ENCODE measurements at places on chromosomes 4 and X.
A peak's percentile ranks its signal among the peaks of the same experiment; 100 is the strongest.

DNA sequence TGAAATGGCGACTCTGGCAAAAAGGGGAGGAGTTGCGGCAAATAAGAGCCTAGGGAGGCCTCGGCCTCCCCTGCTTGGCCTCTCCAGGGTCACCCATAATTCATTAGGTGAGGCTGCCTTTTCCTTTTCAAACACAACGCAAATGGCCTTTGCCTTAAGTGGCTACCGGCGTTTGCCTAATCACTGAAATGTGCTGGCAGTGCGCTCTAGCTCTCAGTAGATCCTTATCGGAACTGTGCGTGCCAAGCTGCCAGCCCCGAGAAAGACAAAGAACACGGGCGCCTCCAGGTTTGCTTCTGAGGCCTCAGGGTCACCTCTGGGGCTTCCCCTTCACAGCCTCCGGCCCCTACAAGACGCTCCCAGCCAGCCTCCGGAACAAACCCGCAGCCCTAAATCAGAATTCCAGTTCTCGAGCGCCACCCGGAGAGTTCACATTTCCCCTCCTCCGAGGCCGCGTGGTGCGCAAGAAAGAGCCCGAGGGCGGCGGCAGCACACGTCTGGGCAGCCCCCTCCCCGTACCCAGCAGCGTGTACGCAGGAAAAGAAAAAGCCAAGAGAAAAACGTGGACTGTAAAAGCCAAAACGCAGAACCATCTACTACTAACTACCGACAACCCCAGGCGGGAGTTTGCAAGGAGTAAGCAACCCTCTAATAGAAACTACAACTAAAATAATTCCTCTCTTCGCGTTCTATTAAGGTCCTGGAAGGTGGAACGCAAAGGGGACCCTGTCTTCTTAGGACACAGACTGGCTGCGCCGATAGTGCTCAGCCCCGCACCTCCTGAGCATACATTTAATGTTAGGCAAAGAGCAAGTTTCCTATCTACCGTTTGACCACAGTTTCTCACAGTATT is 76.5 kb upstream of the BCOR start:
- DNase-seq: peak; percentile 72

DNA sequence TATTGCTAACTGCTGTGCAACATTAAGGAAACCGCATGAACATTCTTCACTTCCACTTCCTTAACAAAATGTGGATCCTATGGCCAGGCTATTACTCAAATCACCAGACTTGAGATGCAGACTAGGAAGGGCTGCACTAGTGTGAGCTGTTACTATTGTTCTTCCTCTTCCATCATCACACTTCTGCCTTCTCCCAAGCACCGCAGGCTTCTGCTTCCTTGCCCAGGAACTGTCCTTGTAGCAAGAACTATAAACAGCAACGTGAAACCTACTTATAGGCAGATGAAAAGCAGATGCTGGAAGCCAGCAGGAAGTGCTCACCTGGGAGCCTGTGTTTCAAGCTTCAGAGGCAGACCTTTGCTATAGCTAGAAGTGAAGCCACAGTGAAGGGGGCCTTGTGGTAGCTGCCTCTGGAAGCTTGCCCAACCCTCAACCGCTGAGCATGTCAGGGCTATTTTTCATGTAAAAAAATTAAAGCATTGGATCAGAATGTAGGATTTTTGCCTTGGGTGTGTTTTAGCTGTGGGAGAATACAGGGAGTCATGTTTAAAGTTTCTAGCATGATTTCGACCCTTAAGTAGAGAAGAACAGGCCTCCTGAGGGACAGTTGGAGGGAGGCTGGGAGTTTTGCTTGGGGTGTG is 43.9 kb downstream of the CLNK start:
- DNase-seq: no peak

DNA sequence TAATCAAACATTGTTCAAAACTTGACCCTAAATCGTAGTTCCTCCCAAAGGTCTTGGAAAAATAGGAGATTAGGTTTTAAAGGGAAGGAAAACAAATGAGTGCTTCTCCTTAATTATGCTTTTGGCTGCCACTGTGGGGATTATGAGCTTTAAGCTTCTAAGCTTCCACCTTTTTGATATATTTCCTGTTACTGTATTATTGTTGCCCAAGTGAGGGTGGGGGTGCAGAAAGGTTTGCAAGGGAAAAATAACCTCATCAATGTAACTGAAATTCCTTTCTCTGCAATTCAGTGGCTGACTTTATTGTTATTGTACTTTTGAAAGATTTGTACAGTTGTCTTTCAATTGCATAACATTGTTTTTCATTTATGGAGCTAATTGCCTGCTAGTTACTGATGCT is 285.1 kb downstream of the FRMPD4 start:
- no peak for DNase-seq

- no peak for DNase-seq
Observed at GRCh38 chr4:16225167-16225862, 956 bp downstream of the TAPT1 start.

DNA sequence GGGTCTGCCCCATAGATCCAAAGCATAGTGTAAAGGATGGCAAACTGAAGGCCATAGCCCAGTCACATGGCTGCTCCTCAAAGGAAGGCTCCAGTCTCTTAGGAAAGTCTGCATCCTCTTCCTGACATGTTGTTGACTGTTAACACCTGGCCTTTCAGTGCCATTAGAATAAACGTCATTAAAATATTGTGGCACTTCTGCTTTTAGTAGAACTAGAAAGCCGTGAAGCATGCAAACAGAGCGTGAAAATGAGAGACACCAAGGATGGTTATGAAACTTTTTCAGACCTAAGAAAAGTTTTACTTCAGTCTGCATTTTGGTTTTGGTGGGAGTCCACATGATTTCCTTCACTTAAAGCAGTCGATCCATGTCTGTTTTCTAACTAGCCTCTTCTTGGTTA is 41.1 kb upstream of the AFF2 start:
- DNase-seq: no peak

DNA sequence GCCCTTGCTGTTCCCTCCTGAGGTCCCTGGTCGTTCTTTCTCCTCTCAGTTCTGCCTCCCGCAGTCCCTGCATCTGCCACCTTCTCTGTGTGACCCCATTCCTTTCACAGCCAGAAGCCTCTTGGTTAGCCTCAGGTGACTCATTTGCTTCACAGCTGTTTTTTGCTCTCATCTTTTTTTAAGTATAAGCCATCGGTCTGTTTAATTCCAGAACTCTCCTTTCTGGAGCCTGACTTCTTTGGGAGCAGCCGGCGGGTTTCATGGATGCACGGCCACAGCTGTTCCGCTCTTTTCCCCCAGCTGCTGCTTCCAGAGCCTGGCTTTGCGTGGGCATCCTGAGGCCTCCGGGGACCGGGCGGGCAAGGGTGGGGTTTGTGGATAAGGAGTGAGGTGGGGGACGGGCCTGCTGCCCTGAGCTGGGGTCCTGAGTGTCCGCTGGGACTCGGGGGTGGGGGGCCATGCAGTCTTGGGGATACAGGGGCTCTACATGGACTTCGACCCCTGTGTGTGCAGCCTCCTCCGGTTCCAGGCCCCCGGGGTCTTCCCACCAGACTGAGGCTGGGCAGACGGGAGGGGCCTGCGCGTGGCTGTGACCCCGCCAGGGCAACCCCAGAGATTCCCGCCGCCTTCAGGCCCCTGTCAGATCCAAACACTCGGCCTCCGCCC is 46.7 kb downstream of the PCGF3 start:
- no peak for DNase-seq

DNA sequence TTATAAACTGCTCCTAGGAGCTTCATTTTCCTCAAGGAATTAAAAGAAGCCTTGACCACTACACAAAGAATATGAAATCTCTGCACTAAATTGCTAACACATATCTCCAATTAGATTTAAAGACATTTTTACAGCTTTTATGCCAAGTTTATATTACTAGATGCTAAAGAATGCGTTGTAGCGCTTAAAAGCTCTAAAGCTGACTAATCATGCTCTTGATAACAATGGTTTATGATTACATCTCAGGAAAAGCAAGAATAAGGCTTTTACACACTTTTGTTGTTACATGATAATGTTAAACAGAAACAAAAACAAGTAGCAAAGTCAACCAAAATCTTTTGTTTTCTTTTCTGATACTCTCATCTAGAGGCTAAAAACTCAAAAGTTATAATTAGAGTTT is 44.7 kb downstream of the SLC10A7 start:
- DNase-seq: no peak

DNA sequence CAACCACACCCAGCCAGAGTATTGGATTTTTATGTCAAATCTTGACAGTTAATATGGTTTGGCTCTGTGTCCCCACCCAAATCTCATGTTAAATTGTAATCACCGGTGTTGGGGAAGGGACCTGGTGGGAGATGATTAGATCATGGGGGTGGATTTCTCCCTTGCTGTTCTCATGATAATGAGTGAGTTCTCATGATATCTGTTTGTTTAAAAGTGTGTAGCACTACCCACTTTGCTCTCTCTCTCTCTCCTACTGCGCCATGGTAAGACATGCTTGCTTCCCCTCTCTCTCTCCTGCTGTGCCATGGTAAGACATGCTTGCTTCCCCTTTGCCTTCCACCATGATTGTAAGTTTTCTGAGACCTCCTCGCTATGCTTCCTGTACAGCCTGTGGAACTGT is 86.9 kb upstream of the COX18 start:
- no peak for DNase-seq

DNA sequence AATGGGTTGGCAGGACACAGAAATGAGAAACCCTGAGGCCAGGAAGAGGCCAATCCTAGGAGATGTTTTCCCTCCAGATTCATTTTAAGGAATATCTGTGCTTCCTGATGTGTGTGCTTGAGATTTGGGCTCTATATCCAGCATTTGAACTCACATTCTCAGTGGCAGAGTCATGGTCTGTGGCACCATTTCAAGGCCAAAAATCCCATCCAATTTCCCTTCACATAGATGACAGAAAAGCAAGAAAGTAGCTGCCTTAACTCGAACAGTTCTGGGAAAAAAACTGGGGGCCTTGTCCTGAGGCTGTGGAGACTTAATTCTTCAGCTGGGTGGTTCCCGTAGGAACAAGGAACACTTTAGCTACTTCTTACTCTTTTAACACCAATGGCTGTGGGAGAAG is 27.4 kb downstream of the TAF7L start:
- DNase-seq: no peak

DNA sequence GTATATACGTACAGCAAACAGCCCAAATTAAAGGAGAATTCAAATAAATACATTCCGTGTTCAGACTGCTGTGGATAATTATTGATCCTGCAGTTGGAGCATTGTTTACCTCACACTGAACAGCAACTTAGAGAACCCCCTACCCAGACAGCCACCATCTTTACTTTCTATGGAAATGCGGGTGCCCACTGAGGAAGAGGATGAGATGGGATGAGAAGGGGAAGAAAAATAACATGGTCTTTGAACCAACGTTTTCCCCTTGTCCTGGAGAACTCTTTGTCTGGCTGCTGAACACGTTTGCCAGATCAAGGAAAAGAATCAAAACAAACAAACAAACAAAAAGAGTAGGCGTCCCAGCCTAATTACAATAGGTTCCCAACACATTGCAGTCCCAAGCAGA is 1.5 kb downstream of the TSPAN5 start:
- DNase-seq: no peak

- no peak for DNase-seq
Observed at GRCh38 chr4:48127231-48127630, 6.8 kb downstream of the TXK start.

DNA sequence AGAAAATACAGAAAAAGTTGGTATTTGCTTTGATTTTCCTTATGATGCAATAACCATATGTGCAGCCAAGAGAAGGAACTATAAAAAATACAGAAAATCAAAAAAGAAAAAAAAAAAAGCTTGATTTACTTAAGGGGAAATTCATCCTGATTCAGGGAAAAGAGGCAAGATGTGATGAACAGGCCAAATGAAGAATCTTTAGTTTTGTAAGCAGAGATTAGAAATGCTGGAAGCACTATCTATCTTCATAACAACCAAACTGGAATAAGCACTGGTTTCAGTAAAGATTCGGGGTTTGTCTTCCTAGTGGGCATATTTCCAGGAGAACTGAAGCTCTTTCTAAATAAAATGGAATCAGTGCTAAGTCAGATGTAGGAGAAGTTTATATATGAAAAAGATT is 82.9 kb upstream of the KCNIP4 start:
- no peak for DNase-seq

DNA sequence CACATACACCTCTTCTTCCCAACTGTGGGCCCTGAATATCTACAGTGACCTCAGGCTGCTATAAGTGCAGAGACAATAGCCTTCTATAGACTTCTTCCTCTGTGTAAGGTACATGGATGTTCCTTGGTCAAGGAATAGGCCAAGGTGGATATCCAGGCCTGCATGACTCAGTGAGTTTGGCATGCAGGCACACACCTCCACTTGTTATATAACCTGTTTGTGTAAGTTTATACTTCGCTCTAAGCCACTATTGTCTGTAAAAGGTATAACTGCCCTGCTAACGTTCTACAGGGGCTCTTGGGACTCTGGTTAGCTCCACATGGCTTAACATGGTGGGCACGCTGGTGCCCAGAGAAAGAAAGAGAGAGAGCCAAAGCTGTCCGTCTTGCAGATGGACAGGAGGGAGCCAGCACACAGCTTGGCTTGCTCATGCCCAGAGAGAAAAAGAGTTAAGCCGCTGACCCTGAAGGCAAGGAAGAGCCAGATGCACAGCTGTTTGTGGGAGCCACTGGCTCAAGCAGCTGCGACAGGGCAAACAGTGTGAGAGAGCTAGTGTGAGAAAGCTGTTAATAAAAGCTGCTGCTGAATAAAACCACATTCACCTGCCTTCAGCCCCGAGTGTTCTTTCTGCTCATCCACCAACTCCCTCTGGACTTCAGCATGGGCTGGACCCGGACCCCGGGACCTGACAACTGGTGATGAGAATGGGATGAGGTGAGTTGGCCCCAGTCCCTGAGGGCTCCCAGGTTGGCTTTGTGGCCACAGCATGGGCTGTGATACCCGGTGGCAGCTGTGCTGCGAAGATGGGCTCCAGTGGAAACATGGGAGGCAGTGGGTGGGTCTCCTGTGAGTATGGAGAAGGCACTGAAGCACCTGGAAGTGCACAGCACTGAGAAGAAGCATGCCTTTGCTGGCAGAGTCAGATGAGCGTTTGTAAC is 44.5 kb upstream of the ZBTB33 start:
- DNase-seq: no peak

GRCh38 chr4:86472377-86473019 is 112.6 kb upstream of the MAPK10 start:
- no peak for DNase-seq

- no peak for DNase-seq
Observed at GRCh38 chr4:186724864-186725468, 1.3 kb upstream of the FAT1 start.

DNA sequence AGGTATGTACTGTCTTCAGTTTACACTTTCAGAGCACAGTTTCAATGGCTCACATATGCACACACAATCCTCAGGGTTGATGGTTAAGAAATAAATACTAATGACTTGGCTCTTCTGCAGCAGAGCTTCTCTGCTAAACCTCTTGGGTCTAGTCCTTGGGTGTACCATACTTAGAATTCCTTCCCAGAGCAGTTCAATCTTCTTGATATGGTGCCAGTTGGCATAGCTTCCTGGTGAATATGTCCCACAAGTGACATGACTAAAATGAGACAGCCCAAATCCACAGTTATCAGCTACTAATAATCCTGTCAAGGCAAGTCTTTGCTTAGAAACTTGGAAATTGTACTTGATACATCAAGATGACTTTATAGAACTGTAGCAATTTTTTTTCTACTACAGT is 654.4 kb downstream of the IQCM start:
- DNase-seq: no peak

GRCh38 chr4:82901183-82901718 is 716 bp downstream of the THAP9 start:
- DNase-seq: no peak

All from HCT116 (cell line).